Activated T-helper 1 cell treated with Interleukin-2 at 50 U/mL for 16 hours (primary cell): ENCODE measurements at places on chromosomes 7 and 10.

DNA sequence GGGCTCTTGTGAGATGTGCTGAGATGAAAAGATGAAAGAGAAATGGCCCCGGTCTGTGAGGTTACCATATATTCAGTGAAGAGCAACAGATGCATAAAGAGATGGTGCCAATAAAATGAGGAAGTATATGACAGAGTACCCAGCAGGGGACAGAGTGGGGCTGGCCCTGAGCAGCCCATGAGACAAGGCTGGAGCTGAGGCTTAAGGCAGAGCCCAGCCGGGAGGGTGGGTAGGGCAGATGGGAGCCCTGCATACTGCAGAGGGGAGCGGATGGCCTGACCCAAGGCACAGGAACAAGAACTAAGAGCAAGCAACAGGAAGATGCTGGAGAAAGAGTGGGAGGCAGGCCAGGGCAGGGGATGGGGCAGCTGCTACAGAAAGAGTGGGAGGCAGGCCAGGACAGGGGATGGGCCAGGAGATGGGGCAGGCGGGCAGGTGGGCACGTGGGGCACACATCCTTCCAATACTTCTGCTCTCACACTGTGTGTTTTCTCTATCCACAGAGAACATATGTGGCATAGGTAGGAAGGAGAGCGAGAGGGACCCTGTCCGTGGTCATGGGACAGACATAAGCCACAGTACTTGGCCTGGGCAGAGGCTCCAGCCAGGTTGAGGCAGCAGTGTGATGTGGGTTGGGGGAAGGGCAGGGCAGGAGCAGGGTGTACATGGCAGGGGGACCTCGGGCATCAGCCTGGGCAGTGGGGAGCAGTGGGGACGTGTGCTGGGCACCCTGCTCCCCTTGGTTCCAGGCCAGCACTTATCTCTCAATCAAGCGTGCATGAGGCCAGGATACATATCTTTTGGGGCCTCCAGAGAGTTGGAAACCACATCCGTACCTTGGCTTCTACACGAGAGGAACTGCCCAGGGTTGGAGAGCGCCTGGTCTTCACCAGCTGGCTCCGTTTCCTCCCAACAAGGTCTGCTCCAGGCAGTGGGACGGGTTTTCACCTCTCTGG, 91.6 kb upstream of the IKZF1 start:
- no peak for DNase-seq

DNA sequence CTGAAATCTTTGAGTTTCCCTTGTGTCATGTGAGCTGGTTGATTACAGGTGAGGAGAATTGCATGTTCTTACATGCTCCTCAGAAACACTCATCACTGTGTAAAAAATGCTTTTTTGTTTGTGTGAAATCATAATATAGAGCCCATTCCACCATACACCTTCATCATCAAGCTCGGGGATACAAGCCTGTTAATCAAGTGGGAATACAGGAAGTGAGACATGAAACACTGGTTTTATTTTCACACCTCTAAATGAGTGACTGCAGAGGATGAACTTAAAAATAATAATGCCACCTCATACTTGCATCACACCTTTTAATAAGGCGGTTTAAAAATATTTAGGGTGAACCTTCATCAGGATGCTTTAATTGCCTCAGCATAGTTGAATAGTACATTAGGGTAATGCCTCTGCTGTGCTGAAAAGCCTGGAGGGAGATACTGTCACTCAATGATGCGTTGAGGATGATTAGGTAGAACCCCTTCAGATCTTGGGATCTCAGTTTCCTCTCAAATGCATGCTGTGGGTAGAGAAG, 164.6 kb downstream of the AUTS2 start:
- DNase-seq, result no peak

DNA sequence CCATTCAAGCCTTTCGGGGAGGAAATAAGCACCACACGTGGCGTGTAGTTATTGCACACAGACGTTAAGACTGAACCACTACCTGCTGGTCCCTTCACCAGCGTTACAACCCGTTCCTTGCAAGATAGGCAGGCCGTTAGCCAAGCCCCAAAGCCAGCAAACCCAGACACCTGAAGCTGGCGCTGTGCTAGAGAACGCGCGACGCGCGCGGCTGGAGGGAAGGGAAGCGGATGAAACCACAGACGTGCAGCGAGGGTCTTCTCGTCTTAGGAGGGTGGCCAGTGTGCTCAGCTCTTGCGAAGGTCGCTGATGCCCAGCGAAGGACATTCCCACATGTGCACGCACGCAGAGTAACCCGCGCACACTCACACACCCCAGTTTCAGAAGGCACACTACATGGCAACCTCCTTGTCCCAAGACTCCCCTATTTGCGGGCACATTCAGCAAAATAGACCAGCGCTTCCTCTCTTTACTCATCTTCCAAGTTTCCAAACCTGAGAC, 980 bp downstream of the TMEM26 start:
- no peak for DNase-seq

GRCh38 chr7:82445271-82445670, 1.7 kb upstream of the CACNA2D1 start:
- DNase-seq, result no peak

GRCh38 chr7:5001003-5001402, 42.0 kb upstream of the MMD2 start:
- no peak for DNase-seq

DNA sequence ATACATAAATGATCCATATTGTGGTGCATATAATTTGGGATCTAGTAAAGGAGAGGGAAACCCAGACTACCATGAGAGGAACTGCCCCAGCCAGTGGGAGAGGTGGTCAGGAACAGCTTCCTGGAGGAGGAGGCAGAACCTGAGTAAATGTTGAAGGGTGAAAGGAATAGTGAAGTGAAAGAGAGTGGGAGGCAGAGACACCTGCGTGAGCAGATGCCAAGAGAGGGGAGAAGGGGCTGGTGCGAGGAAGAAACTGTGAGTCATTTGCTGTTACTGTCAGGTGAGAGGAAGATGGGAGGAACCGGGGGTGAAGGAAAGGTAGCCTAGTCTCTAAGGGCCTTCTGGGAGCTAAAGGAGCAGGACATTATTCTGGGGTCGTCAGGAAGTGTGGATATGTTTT, 294.8 kb downstream of the GRID1 start:
- DNase-seq, result no peak

DNA sequence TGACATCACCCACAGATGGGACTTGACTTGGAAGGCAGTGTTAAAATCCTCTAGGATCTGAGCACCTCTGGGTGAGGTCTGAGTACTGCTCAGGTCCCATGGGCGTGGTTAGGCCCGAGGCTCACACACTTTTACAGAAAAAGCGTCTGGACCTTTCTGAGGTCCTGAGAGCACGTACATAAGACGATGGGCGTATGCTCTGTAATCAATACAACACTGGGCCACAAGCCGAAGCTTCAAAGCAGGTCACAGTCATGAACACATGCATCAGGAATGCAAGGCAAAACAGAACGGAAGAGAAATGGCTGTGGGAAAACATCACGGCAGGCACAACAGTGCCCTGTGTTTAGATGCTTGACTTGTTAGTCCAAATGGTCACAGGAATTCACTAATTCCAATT, 112.2 kb downstream of the LARP4B start:
- no peak for DNase-seq
